Smooth muscle cell of the brain vasculature (primary cell): ENCODE measurements at places on chromosomes 12 and 14.

DNA sequence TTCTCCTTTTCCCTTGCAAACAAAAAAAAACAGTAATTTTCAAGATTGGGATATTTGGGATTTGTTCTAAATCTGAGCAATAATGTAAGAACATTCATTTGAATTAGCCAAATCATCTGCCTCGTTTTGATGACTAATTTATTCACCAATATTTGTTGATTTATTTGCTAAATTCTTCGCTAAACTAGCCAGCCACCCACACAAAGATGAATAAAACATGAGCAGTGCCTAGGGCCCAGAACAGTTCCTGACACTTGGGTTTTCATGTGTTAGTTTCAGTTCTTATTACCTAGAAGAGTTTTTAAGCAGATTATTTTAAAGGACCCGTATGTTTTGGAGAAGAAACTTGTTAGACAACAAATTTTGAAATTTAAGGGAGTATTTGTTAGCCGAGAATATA lies 1.4 kb downstream of the ETNK1 start:
- DNase-seq = no peak

DNA sequence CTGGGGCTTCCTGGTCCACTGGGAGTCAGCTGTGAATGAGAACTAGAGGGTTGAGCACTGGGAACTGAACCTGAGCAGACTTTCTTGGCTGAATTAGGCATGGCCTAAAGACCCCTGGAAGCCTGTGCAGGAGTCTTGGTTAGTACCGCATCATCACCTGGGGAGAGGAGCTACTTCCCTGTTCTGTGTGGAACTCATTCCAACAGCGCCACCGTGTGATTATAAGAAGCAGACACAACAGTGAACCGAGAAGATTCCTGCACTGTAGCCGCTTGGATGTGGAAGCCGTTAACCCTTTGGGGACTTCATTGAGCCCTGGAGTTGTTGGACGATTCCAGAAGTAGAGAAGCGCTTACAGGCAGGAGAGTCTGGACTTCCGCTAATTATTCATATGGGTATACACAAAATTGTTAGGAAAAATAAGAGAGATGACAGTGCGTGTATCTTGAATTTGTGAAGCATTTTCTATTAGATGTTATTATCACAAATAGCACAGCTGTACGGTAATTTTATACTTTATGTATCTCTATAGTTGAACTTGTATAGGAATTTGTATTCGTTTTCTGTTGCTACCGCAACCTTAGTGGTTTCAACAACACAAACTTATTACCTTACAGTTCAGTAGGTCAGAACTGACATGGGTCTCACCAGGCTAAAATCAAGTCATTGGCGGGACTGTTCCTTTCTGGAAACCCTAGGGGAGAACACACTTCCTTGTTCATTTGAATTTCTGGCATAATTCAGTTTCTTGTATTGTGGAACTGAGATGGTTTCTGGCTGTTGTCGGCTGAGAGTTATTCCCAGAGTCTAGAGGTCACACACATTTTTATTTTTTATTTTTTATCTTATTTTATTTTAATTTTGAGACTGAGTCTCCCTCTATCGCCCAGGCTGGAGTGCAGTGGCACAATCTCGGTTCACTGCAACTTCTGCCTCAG lies 100.7 kb downstream of the C2CD5 start:
- DNase-seq = peak; percentile 53

DNA sequence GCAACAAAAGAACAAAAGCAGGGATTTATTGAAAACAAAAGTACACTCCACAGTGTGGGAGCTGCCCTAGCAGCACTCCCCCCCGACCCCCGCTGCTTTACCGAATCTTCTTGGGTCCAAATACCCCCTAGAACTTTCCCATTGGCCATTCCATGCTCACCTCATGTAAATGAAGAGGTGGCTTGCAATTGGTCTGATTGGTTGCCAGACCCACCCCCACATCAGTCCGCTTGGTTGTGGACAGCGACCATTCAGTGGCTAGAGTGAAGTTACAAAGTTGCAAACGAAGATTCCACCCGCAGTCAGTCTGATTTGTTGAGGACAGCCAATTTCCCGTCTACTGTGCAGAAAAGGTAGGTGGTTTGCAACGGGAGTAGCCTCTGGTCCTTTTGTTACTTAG lies 3.9 kb downstream of the STYX start:
- no peak for DNase-seq

GRCh38 chr12:71092290-71092689 lies 65.5 kb downstream of the TSPAN8 start:
- peak; percentile 15 for DNase-seq

DNA sequence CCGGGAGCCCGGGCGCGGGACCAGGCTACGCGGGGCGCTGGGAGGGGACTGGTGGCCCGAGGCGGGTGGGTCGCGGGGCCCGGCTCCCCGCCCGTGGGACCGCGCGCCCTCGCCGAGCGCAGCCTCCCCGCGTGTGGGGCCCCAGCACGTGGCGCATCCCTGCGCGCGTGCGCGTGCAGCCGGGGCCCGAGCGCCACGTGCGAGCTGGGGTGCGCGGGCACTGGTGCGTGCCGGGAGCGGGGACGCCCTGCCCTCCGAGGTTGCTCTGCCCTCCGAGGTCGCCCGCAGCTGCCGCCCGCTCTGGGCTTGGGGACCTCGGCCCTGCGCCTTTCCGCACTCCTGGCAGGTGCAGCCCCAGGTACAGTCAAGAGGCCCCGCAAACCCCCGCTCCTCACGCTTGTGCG lies 365 bp upstream of the CCDC88C start:
- no peak for DNase-seq

GRCh38 chr14:78130356-78130755 lies 39.8 kb upstream of the NRXN3 start:
- no peak for DNase-seq

DNA sequence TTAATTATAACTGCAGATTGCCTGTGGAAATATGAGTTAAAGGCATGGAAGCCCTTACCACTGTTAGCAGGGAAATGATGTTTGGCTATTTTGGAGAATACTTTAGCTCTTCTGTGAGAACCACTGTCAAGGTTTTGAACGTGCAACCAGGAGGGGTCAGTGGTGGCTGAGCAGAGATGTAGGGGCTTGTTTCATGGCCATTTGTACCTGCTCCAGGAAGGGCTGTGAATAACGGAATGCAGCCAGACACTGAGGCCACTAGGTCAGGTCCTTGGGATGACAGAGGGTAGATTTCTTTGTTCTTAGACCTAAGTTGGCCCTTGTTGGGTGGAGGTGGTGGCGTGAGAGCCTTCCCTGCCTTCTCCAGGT lies 8.3 kb downstream of the TRAF3 start:
- no peak for DNase-seq

DNA sequence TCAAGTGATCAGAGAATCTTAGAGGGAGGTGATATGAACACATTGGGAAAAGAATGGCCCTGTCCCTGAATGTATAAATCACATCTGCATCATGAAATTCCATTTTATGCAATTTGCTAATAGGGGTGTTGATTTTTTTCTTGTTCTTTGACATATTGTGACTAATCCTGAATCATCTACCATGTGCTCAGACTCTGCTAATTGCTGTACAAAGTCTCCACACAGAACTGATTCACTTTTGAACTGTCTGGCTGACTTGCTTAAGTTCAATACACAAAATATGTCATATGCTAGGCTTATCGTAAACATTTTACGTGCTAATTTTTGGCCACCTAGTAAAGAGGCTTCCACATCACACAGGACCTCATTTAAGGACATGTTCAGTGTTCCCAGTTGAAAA lies 2.6 kb downstream of the TMEM132D start:
- no peak for DNase-seq

DNA sequence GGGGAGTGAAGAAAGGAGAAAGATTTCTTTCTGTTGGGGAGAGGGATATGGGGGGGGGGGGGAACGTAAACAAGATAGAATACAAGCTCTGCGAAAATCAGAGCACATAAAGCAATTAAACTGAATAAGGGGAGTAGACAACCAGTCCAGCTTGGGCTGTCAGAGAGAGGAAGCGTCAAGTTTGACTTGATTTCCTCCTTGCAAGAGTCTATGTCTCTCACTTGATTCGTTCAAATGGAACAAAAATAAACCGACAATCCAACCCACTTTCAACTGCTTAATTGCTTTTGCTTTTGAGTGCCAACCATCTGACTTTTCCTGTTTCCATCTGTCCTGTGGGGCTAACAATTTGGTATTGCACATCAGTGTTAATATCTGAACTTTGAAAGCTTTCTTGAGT lies 942 bp downstream of the SYT1 start:
- DNase-seq = no peak

DNA sequence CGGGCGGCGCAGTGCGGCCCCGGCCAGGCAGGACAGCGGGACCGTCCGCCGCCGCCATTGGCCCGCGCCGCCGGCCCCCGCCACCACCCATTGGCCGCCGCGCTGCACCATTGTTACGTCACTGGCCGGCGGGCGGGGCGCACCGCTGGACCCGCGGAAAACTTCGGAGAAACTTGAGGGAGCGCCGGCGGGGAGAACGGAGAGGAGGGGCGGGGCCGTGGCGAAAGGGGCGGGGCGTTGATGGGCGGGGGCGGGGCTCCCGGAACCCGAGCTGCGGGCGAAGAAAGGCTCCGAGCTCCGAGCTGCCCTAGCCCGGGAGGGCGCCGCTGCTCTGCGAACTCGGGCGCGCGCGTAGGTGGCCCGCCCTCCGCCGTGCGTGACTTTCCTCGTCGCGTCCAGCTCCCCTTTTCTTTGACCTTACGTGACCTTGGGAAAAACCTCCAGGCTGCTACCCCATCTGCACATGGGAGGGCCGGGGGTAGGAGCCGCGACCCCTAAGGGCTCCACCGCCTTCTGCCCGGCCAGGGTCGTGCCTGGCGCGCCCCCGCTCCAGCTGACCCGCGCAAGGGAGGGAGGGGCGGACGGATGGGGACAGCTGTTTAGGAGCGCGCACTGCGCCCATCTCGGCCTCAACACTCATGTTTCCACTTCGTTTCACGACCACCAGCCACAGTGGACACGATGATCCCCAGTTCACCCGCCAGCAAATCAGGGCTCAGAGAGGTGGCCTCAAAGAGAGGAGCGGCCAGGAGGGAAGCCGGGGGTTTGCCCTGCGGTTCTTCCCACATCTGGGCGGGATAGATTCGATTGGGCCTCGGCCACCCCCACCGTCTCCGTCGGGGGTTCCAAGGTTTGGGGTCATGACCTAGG lies at the start of gene ANKRD9:
Gene ANKRD9 (minus strand): TSS at position 31 of the 870 bp plus-strand sequence. CDS start 1,887 bp downstream, outside the sequence.
- peak; percentile 82 for DNase-seq

DNA sequence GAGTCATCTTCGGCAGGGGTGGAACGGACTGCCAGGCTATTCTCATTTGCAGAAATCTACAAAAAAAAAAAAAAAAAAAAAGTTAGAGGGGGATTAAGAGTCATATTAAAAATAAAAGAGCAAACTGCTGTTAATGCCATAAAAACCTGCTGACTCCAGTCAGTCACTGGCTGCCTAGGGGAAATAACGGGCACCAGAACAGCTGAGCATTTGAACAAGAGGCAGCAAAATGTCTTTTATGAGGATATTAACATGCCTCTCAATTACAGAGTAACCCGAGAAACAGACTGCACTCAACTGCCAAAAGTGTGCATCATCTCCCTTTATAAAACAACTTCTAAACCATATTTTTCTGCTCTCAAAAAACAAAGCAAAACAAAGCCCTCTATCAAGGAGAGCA lies 28.7 kb upstream of the CERS5 start:
- DNase-seq = no peak

- no peak for DNase-seq
Measured at GRCh38 chr12:53644133-53644532, 18.0 kb upstream of the ATF7 start.
